ENCODE measurements at places on chromosomes 6 and 20.

DNA sequence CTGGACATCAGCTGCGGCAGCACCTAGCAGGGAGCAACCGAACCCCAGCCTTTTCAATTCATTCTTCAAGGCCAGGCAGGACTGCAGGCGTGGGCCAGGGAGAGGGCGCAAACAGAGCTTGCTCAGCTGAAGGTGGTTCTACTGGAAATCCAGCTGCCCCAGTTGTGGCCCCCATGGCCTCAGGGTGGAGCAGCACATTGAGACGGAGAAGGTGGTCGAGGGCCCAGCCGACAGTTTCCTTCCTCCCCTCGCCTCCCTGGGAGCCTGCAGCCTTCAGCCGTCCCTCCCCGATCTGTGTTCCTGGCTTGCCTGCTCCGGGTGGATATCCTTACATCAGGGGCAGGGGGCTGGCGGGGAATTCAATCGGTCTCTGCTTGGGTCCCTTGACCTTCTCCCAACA lies 217.8 kb downstream of the ANKRD60 start:
- DNase-seq = no peak

- peak; percentile 11 for DNase-seq
Measured at GRCh38 chr6:33915134-33915533, 111.3 kb upstream of the MLN start.

- DNase-seq = no peak
Measured at GRCh38 chr6:111646942-111647341, 41.3 kb upstream of the TRAF3IP2 start.

GRCh38 chr6:119237177-119237715 lies 112.3 kb downstream of the MAN1A1 start:
- DNase-seq = no peak

DNA sequence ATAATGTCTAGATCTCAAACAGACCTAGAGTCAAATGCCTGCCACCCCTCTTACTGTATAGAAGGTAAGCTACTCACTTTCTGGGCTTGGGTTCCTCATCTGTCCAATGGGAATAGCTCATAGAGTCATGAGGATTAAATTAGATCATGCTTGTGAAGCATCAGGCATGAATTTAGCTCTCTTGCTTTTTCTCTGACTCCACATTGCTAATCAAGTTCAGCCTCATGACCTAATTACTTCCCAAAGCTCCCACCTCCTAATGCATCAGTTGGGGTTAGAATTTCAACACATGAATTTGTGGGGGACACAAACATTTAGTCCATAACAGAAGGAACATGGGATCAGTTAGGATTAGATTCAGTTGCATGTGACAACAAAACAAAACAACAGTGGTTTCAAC lies 4.6 kb upstream of the DDX27 start:
- no peak for DNase-seq

DNA sequence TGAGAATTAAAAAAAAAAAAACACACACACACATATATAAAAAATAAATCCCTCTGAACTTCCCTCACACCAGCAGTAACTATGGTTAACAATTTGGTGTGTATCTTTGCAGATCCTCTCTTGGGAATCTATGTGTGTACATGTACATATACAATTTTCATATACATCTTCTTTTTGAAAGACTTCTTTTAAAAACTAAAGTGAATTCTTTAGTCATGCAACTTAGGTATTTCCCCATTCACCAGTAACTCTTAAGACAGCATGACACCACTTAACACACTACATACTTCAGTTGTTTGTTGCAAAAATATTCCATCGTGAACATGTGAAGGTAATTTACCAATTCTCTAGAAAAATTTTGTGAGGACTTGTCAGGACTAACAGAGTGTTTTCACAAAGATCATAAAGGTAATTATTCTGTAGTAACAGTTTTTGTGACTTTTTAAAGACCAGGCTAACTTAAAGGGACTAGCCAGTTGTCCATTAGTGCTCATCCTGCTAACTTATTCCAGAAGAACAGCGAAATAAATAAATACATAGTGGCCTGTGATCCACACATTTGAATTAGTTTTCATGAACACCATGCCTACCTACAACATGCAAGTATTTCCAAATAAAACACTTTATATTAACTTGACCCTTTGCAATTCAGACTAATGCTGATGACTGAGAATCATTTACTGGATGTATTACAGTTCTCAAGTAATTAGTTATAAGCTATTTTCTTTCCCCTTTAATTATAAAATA lies 12.1 kb downstream of the RBM39 start:
- DNase-seq = no peak

GRCh38 chr20:21501184-21501583 lies 12.7 kb downstream of the NKX2-2 start:
- DNase-seq = no peak

- DNase-seq = peak; percentile 65
Measured at GRCh38 chr6:5871296-5871695, 135.4 kb downstream of the NRN1 start.

- DNase-seq = no peak
Measured at GRCh38 chr6:22133357-22133756, 163.5 kb downstream of the PRL start.

- no peak for DNase-seq
Measured at GRCh38 chr6:155943635-155944034, 488.0 kb upstream of the NOX3 start.

- DNase-seq = no peak
Measured at GRCh38 chr6:86723729-86724128, 213.6 kb upstream of the HTR1E start.

DNA sequence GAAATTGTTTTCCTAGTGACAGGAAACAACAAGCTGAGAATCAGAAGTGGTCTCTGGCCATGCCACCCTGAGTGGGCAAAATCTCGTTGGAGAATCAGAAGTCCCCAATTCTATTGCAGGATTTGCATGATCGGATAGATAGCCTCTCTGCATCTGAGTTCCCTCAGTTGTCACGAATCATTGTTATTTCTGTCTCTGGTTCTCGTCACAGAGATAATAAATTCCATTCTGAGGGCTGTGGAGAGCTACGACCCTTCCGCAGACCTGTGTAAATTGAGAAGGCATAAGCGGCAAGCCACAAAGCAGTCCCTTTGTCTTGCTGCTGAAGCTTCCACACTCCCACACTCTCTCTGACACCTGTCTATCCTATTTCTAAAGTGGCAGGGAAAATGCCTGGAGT lies 102.4 kb upstream of the CNR1 start:
- no peak for DNase-seq

GRCh38 chr6:120774275-120774674 lies 560.0 kb downstream of the TBC1D32 start:
- DNase-seq = no peak

Data from GM12865 (cell line).